ENCODE measurements at places on chromosomes 2 and 18.

DNA sequence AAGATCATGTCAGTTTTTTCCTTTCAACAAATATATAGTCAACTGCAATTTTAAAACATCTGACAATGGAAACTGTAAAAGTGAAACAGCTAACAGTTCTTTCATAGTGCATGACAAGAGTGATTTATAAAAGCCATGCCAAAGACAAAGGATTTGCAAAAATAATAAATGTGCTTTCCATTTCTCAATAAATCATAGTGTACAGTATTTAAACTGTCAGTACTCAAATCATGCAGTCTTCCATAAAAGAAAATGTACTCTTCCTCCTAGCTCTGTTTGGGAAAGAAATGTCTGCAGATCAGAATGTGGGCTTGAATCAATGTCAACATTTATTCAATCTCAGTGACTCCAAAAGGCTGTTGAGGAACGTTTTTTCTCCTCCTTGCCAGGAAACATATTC, 131.7 kb upstream of the PDE1A start:
- DNase-seq, result no peak

DNA sequence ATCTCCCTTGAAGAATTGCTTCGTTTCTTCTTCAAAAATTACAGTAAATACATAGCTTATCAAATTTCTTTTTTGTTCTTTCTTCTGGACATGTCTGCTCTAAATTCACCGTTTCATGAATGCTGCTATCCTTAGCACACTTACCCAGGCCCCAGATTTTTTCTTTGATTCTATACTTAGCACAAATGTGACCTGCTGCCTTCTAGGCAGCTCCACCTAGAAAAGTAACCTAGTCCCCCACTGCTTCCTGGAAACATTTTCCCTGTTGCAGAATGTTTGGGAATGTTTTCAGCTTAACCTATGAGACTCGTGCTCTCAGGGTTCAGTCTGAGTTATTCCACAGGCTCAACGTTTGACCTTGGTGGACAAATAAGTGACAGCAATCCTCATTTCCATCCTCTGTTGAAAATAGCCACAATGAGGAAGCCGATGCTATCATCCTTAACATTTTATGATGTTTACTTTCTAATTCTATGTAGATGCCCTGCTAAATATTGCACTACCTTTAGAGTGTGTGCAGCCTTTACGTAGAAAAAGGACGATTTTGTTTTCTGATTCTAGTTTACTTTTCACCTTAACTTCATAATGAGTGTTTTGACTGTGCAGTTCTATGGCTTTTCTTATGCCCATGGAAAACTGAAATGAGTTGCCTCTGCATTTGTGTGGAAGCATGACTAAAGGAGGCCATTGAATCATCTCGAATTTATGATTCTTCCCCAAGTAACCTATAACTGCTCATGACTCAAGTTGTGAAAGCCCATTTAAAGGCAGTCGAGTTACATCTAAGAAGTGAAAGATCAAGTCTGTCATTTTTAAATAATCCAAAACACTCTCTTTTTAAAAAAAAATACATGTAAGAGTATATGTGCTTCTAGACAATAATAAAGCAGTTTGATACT, 47.7 kb downstream of the TMEM182 start:
- DNase-seq, result no peak

- DNase-seq, result no peak
Measured at GRCh38 chr18:80170395-80171053, 61.5 kb downstream of the ADNP2 start.

DNA sequence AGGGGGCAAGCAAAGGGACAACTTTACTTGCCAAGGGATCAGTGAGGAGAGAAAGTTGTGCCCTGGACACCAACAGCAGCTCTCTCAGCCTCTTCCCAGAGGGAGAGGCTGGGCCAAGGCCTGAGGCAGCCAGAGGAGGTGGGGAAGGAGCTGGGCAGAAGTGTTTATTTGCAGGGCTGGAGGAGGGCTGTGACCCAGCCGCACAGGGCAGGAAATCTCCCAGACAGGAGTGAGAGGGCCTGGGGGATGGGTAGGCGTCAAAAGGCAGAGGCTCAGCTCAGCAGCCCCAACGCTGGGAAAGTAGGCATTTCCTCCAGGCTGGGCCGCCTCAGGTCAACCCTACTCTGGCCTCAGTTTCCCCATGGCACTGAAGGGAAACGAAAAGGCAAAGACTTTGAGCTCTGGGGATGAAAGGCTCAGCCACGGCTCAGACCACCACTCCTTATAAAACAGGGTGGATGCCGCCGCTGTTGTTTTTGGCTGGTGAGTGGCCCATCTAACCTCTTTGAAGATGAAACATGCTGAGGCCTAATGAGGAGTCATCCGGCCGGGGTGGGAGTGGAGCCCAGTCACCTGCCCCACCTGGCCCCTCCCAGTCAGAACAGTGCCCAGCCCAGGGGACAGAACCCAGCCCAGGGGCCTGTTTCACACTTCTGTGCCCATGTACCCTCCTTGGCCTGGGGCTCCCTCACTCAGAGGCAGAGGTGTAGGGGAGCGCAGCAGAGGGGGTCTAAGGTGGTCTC, 21.9 kb upstream of the SEMA4C start:
- peak; percentile 70 for DNase-seq

- DNase-seq, result no peak
Measured at GRCh38 chr2:134314681-134315368, 61.0 kb downstream of the MGAT5 start.

- no peak for DNase-seq
Measured at GRCh38 chr2:37800176-37800858, 124.8 kb upstream of the RMDN2 start.

GRCh38 chr2:88123975-88124917, 3.6 kb downstream of the FABP1 start:
- no peak for DNase-seq

GRCh38 chr2:158760887-158761286, 34.2 kb upstream of the DAPL1 start:
- DNase-seq, result no peak

GRCh38 chr2:145811276-145812164, 1291.6 kb upstream of the ZEB2 start:
- no peak for DNase-seq

GRCh38 chr18:70931942-70932814, 643.3 kb downstream of the SOCS6 start:
- DNase-seq, result no peak

GRCh38 chr2:24697792-24698191, 95.4 kb downstream of the PTRHD1 start:
- DNase-seq, result no peak

GRCh38 chr2:112680666-112681101, 34.9 kb downstream of the SLC20A1 start:
- no peak for DNase-seq

DNA sequence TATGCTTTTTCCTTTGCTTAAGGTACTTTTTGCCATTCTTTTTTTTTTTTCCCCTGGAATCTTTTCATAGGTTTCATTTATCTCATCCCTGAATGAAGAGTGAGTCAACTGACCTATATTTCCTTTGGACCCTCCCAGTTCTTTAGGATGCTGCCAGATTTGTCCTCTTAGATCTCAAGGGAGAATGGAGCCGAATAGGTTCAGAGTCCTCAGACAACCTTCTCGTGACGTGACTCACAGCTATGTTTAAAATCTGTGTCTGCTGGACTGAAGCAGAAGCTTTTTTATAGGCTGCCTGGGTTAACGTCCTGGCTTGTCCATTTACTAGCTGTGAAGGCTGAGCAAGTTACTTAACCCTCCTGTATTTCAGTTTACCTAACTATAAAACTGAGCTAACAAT, 358.6 kb downstream of the DLGAP1 start:
- DNase-seq, result no peak

GRCh38 chr18:35680139-35680551, 98.6 kb downstream of the GALNT1 start:
- no peak for DNase-seq

GRCh38 chr2:102453501-102453900, 19.5 kb upstream of the SLC9A4 start:
- DNase-seq, result no peak

DNA sequence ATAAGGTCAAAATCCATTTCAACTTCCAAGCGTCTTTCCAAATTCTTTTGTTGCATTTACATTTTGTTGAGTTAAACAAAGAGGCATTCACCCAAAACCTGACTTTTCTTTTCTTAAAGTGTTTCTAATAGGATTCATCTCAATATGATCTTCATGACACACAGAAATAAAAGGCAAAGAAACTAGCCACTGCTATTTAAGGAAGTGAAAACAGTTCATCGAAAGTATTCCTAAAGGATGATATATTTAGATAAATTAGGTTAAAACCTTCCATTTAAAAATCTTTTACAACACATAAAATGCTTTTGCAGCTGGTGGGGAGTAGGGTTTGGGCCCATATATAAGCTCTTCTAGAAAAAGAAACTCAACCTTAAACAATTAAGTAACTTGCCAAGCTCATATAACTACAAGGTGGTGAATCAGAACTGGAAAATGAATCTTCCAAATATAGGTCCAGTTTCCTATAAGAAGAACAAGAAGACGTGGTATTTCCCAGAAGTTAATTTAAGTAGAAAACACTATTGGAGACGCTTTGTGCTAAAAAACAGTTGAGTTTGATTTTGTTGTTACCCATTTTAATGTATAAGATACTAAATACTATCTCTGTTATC, 336.0 kb upstream of the HNRNPA3 start:
- no peak for DNase-seq

DNA sequence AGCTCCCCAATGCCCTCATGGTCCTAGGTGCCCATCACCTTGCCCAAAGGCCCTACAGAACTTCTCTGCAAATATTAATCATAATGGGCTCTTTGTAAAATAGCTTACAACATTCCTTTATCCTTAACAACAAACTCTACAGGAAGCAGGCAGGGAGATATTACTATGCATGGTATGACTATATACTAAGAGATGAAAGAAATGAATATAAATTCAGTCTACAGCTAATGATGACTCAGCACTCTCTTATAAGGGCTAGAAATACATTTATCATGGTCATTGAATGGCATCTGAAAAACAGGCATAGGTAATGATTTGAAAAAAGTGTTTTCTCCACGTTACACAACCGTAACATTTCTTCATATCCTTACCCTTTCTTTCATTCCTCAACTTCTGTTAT, 254.8 kb upstream of the DSEL start:
- no peak for DNase-seq

All from substantia nigra (tissue), 51 donors.